Omental fat pad (tissue), 4 donors: ENCODE measurements at places on chromosomes 6 and 20.

DNA sequence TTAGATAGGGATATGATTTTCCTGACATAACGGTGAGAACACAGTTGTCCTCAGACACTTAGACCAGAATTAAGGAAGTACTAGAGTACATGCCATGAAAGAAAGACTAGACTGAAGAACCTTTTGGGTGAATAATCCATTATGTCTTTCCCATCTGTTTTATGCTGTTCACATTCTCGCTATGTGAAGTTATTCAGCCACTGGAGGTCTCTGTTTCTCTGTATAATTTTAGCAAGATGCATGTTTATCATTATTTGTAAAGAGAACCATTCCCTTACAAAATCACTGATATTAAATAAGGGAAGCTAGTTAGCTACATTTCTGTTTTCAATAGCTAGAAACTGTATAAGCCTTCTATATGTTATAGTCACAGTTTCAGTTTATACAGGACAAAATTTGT is 391.9 kb downstream of the CD109 start:
- no peak for DNase-seq

DNA sequence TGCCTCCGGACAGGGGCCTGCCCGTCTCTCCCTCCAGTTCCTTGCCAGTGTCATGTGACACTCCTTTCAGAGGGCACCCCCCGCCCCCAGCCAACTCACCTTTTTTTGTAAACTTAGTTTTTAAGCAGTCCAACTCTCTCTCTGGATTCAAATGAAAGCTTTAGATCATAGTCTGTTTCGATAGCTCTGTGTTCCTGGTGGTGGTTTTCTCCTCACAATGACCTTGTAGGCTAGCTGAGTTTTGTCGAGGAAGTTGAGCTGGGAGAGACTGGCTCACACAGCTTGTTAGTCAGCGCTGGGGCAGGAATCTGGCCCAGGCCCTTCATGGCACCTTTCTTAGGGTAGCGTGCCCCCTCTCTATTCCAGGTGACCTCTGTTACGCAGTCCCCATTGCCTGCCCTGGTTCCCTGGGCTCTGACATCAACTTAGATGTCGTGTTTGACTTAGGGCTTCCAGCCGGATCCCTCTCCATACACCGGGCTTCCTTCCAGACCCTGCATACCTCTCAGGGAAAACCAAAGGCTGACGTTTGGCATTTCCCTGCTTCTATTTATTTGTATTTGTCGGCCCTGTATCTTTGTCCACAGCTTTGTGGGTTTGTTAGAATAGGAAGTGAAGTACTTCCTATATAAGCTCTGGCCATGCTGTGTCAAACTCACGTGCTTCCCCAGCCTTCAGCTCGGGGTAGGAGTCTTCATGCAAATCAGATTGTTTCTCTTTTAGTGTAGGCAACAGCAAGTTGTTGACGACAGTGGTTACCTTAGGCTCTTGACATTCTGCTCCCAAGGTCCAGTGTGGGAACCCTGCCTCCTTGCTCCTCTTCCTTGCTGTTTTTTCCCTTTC is 12.7 kb downstream of the IGF2R start:
- no peak for DNase-seq

DNA sequence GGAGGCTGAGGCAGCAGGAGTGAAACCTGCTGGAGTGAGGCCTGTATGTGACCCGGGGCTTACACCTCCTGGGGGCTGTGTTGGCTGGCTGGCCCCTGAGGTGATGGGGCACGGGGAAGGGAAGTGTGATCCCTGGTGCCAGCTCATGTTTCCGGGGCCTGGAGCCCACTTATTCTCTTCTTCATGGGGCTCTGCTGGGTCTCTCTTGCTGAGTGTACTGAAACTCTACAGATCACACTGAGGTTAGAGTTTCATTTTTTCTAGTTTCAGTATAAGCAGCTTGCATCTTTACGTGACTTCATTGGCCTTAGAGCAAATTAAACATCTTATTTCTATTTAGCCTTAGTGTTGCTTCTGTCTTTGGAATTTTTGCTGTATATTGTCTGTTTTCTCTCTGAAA is 96.2 kb downstream of the ANKS1A start:
- DNase-seq = no peak

DNA sequence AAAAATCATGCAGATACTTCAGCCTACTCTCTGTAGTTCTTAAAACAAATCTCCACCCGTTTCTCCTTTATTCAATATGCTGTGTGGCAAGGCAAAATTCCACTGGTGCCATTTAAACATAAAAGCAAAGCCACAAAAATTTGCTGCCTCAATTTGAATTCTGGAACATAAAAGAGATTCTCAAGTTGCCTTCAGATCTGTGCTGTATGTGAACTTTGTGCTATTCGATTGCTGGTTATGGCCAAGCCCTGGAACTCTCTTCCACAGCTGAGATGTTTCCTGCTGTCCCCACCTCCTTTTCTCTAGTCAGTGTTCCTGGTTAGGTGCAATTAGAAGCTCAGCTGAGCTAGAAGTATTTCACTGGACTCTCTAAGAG is 395.3 kb upstream of the BTBD3 start:
- DNase-seq = no peak

GRCh38 chr6:36204068-36204753 is 7.7 kb downstream of the BRPF3 start:
- DNase-seq = no peak

DNA sequence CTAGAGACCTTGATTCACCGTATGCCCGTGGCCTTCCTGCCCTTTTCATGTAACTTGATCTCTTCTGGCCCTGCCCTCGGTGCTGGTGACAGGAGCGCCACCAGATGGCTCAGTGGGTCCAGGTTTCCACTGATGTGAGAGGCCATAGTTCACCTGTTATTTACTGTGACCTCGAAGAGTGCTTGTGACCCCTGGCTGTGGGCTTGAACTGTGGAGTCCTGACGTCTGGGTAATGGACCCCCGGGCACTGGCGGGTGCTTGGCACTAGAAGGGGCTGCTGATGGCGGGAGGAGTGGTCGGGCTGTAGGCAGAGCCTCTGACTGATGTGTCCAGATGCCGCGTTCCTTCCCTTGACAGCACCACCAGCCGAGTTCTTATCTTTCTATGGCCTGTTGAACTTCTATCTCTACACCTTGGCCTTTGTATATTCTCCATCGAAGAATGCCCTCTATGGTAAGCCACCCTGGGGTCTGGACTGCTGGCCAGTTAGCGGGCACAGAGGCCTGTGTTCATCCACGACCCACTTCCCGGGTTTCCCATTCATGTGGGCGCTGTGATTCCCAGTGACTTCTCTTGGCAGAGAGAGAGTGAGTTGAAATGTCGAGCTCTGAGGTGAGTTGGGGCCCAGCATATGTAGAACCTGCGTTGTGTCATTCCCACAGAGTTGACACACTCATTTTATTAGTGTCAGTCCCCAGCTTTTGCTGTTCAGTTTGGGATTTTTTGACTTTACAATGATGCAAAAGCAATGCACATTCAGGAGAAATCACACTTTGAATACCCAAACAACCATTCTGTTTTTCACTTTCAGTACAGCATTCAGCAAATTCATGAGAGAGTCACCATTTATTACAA is 14.9 kb downstream of the DYNLT1 start:
- DNase-seq = no peak

DNA sequence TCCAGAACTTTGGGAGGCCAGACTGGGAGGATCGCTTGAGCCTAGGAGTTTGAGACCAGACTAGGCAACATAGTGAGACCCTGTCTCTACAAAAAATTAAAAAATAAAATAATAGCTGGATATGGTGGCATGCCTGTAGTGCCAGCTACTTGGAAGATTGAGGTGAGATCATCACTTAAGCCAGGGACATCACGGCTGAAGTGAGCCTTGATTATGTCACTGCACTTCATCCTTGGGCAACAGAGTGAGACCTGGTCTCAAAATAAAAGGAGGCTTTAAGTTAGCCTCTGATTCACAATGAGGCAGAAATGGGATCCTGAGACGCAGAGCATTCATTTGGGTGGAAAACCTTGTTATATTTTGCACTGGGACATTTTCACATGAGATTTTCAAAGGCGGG is 57.0 kb downstream of the TULP4 start:
- no peak for DNase-seq

- DNase-seq = no peak
Measured at GRCh38 chr20:32391003-32391402, 32.9 kb downstream of the ASXL1 start.

GRCh38 chr20:60352596-60352995 is 394.4 kb downstream of the CDH26 start:
- DNase-seq = no peak
